T47D (cell line): ENCODE measurements at places on chromosomes 6 and 20.

DNA sequence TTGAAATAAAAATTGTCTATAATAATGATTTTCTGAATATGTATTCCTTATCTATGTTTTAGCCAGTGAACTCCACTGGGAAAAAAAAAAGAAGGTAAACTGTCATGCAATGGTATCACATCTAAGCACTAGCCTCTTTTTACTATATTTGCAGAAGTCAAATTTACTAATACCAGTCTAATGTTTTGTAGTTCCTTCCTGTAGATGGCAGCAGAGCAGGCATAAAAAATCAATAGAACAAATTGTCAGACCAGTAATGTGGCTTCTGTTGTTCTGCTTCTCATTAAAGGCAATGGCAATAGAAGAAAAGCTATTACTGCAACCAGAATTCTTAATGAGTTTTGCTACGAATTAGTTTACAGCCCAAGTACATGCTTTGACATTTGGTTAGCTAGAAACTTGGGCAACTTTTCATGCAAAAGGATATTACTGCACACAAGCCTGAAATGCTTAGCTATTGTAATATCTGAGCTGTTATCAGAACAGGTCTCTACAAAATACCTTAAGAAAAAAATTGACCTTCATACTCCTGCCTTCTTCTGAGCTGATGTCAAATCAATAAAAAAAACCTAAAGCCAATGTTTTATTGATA, 476.9 kb downstream of the KHDRBS2 start:
- peak; percentile 22 for DNase-seq

GRCh38 chr6:43883847-43884651, 114.0 kb downstream of the VEGFA start:
- DNase-seq, result no peak

- DNase-seq, result peak; percentile 10
Measured at GRCh38 chr6:64233746-64234145, 598.1 kb downstream of the PHF3 start.

DNA sequence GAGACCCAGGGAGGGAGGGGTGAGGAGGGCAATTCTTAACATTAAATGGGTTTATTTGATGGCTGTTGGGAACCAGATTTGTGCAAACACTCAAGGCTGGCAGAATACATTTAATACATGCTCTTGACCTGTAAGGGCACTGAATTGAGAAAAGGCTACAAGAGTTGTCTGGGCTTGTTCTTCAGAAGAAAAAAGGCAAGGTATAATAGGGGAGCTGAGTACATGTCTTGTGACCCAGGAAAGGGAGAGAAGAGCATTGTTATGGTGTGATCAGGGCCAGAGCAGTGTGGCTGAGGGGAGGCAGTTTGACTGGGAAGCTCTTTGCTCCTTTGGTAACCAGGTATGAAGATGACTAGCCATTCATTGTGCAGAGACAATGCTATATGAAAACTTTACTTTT, 18.9 kb downstream of the KLHL31 start:
- DNase-seq, result no peak

- DNase-seq, result no peak
Measured at GRCh38 chr20:62726276-62726675, 17.6 kb downstream of the NTSR1 start.

GRCh38 chr6:39104528-39104927, 10.5 kb downstream of the SAYSD1 start:
- DNase-seq, result no peak

DNA sequence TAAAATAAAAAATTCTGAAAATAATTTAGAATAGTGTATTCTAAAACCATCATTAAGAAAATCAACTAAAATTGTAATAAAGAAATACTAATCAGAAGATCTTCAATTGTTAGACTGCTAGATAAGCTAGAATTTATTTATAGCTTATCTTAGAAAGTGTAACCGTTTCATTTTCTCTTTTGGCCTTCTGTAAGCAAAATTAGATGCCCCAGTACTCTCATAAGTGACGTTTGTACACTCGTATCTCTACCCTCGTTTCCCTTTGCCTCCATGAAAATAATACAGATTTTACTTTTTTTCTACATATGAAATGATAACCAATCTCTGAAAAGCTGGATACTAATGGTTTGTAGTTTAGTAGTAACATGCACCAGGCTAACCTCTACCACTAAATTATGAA, 19.8 kb downstream of the DSE start:
- no peak for DNase-seq

GRCh38 chr20:63183422-63184146, 32.3 kb downstream of the YTHDF1 start:
- peak; percentile 84 for DNase-seq

- DNase-seq, result no peak
Measured at GRCh38 chr6:42704937-42705374, 17.4 kb downstream of the PRPH2 start.

DNA sequence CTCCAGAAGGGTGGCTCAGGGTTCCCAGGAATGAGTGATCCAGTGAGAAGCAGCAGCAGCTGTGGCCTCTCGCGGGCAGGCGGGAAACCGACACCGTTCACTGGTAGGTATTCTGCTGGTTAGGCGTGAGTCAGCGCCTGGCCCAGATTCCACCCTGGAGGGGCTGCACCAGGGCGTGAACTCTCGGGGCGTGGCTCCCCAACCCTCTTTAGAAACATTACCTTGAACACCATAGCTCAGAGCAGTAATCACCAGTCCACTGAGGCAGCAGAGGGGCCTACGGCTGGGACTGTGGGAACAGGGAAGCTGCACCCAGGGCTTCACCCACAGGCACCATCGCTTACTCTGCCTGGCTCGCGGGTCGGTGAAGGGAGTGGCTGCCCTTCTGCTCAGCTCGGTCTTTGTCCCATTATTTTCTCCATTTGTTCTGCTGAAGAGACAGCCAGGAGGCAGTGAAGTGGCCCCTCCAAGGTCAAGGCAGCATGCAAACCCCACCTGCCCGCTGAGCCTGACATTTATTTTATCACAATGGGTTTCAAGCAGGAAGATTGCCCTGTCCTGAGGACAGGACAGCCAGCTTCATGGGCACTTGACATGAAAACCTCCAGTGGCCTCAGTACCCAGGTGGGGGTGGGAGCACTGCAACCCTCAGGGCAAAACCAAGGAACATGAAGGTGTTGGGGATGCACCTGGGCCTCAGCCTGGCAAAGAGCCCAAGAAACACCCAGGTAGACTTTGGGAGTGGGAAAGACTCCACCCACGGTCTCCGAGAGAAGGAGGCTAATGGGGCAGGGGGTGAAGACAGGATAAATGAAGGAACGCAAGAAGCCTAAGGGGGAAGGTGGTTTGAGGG, 51.0 kb upstream of the CD93 start:
- no peak for DNase-seq

DNA sequence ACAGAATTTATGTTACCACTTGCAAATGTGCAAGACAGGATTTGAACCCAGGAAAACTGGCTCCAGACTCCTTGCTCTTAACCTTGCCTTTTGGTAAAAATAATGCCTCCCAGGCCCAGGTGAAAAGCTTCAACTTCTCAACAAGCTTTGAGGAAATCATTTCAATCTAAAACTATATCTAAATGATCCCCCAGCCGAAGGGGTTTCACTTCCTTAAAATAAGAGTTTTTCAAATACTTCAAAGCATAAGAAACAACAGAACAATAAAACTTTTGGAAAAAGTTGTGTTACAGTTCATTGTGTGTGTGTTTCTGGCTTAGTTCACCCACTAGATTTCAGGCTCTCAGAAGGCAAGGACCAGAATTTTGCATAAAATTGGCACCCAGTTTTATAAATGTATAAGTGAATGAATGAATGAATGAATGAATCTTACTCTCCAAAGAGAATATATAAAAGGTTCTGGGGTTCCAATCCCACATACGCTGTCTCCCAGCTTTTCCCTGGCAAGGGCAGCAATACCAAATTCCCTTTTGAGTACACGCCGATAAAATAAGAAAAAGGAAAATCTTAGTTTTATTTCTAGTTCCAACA, 5.4 kb downstream of the OR2H2 start:
- no peak for DNase-seq

GRCh38 chr20:23142162-23143050, 56.3 kb upstream of the CD93 start:
- no peak for DNase-seq
